ENCODE measurements at places on chromosomes 13 and 19.

DNA sequence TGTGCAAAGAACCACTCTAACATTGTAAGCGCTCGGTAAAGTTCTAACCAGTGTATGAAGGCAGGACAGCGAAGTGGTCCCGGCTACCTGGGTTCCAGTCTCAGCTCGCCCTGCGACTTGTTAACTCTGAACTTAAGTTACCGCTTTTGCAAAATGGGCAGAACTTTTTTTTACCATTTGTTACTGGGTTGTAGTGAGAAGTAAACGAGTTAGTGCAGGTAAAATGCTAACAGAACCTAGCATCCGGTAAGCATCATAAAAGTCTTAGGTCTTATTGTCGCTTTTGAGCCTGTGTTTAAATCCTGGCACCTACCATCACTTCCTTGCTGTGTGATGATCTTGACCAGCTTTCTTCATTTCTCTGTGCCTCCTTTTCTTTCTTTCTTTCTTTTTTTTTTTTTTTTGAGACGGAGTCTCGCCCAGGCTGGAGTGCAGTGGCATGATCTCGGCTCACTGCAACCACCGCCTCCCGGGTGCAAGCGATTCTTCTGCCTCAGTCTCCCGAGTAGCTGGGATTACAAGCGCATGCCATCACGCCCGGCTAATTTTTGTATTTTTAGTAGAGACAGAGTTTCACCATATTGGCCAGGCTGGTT, 734 bp upstream of the TRMT1 start:
- no peak for DNase-seq

DNA sequence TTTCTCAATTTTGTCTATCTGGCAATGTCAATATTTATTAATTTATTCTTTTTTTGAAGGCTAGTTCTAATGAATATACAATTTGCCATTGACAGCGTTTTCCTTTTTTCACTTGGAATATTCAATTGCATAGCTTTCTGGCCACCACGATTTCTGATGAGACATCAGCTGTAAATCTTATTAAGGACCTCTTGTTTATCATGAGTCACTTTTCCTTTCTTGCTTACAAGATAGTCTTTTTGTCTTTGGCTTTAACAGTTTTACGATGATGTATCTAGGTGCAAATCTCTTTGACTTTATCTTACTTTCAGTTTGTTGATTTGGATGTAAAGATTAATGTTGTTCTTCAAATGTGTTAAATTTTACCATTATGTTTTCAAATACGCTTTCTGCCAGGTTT, 991.6 kb upstream of the SLC10A2 start:
- DNase-seq, result no peak

- DNase-seq, result no peak
These were observed 12.2 kb upstream of the CCDC97 start for GRCh38 chr19:41297628-41298347.

DNA sequence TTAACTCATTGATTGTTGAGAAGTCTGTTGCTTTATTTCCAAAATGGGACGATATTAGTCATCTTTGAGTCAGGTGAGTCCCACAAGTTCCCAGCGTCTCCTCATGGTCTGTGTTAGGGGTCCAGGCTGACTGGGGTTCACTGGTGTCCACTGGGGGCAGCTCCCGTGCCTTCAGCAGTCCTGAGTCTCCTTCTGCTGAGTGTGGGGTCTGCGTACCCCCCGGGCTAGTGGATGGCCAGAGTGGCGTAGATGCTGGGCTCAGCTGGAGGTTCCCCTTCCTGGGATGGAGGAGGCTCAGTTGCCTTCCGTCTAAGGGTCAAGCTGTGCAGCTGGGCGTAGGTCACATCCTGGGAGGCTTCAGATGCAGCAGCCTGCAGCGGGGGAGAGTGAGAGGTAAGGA, 5.9 kb downstream of the LILRB3 start:
- DNase-seq, result no peak

DNA sequence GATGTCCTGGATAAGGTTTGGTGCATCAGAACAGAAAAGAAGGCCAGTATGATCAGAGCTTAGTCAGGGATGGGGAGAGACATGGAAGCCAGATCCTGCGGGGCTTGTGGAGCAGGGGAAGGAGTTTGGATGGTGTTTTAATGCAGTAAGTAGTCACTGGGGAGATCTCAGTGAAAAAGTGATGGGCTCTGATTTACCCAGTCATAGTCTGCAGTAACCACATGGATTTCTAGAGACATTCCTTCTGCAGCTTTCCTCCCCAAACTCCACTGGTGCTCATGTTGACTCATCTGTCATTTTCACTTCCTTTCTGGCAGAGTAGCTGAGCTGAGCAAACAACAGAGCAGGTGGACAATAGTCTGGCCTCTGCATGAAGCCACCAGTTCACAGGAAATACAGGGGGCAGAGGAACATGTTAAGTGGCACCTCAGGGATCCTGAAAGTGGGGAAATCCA, 144.1 kb downstream of the DPF1 start:
- no peak for DNase-seq

DNA sequence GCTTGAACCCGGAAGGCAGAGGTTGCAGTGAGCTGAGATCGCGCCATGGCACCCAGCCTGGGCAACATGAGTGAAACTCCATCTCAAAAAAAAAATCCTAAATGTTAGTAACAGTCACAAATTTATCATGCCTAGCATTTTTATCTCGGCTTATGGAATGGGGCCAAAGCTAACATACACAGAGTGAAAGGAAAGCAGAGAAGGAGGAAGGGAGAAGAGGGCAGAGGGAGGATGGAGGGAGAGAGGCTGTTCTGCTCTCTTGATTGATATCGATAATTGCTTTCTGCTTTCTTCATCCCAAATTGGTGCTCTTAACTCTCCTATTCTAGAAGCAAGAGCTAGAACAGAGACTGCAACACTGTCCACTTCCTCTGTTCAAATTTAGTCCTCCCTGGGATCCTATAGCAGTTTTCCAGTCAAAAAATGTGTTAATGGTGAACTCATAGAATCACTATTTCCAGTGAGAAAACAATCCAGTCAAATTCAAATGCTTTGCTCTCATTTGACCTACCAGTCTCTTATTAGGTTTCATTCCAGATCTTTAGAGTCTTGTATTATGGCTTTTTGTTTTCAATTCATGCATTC, 15.8 kb upstream of the TUBGCP3 start:
- no peak for DNase-seq

DNA sequence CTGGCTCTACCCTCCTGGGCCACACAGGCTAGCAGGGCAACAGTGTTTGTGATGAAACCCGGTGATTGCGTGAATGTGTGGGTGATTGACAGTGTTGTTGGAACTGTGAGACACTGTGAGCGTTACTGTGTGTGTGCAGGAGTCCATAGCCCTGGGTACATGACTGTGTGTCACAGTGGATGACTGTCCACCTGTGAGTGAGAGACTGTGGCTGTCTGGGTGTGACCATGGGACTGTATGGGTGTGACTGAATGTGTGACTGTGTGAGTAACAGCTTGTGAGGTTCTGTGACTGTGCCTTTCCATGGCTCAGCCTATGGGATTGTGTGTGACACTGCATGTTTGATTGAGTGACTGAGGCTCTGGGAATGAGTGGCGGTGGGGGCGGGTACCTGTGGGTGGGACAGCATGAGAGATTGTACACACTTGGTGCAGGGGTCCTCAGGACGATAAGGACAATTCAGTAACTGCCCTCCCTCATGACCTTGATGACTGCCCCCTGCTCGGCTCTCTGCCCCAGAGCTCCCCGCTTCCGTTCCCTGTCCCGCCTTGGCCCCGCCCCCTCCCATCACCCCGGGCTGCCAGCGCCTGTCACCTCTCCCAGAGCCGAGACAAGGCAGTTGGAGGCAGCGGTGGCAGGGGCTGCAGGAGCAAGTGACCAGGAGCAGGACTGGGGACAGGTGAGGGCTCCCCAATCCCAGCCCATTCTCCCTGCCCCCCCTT, at the start of gene GIPR:
Gene GIPR, plus strand, starts transcription at position 602 of the 722 bp plus-strand sequence. CDS start 1,300 bp downstream, outside the sequence.
- DNase-seq, result no peak

- no peak for DNase-seq
These were observed 19.4 kb downstream of the DYRK1B start for GRCh38 chr19:39814595-39814994.

- no peak for DNase-seq
These were observed 105.7 kb upstream of the KL start for GRCh38 chr13:32910530-32910929.

- no peak for DNase-seq
These were observed 62.1 kb downstream of the ARHGEF7 start for GRCh38 chr13:111177081-111177711.

DNA sequence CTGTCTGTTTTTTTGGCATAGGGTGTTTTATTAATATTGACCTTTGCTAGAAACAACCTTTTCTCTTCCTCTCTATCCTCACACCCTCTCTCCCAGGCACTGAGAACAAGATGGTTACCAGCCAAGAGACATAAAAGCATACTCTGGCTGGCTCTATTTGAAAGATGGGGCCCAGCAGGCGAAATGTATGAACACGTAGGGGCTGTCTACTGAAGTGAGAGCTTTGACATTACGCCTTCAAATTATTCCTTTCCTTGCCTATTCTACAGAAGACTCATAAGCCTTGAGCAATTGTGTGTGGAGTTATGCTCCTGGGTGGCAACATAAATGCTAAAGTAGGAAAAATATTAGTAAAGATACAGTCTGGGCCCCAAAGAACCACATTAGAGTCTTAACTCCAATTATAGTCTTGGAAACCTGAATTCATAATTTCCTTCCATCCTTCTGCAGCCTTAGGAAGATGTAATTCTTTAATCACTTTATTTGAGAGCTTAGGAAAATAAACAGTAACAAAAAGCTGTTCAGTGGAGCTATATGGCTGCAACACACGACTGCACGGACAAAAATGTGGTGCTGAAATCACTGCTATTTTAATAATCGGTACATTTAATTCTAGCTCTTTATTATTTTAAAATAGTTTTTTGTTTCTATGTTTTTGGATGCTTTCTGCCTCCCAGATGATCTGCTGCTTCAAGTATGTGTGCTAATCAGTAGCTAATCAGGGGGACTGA, 122.3 kb upstream of the RNF113B start:
- no peak for DNase-seq

DNA sequence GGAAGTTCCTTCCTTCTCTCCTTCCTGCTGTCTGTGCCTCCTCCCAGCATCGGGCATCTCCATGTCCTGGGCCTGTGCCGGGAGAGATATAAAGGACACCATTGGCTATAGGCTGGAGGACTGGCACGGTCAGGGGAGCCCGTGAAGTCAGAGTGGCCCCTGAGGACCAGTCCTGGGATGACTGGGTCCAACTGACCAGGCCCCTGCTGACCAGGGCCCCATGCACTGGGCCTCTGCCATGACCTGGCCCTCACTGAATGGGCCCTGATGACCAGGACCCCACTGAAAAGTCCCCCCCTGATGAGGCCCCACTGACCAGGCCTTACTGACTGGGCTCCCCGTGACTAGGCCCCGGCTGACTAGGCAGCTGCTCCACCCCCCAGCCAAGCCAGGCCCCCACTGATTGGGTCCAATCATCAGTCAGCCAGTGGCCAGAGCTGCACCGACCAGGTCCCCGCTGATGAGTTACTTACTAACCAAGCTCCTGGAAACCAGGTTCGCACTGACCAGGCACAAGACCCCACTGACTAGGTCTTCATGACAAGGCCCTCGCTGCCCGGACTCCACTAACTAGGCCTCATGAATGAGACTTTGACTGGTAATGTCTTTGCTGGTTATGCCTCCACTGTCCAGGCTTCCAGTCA, 20.0 kb upstream of the ZNF14 start:
- DNase-seq, result no peak

DNA sequence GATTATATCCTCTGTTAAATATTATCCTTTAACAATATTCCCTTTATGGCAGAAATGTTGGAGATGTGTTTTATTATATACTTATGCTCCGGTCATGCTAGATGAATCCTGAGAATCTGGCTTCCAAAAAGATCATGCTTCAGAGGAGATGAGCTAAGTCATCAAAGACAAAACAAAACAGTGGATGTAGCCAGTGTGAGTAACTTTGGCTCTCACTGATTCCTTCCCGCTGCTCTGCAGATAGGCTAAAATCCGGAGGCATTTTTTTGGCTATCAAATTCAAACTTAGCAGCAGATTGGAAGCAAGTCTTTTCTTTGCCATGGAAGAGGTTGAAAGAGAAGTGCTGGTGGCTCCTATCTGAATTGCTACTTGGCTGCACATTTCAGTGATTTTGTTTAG, 295.9 kb downstream of the GPC6 start:
- no peak for DNase-seq

GRCh38 chr13:106133025-106133424, 402.4 kb downstream of the EFNB2 start:
- DNase-seq, result no peak

DNA sequence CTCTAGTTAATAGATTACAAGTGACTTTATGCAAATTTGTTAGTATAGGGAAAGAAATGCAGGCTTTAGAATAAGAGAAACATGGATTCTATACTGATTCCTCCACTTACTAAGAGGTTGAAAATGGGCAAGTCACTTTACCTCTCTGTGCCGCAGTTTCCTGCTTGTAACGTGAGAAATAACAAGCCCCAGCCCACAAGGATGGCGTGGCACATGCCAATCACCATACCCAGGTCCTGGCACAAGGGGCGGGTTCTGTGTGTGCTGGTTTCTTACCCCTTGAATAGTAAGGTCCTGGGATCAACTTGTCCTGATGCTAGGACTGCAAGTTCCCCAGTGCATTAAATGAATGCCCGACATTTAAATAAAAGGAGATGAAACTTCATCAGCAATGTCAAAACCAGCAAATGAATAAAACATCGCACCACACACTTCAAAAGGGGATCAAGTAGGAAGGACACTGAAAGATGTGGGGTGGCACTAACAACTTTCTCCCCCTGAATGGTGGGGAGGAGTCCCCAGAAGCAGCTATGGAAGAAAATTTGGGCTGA, 7.9 kb upstream of the SIGLEC9 start:
- DNase-seq, result no peak

GRCh38 chr19:6232601-6233055, 47.1 kb downstream of the MLLT1 start:
- DNase-seq, result no peak

DNA sequence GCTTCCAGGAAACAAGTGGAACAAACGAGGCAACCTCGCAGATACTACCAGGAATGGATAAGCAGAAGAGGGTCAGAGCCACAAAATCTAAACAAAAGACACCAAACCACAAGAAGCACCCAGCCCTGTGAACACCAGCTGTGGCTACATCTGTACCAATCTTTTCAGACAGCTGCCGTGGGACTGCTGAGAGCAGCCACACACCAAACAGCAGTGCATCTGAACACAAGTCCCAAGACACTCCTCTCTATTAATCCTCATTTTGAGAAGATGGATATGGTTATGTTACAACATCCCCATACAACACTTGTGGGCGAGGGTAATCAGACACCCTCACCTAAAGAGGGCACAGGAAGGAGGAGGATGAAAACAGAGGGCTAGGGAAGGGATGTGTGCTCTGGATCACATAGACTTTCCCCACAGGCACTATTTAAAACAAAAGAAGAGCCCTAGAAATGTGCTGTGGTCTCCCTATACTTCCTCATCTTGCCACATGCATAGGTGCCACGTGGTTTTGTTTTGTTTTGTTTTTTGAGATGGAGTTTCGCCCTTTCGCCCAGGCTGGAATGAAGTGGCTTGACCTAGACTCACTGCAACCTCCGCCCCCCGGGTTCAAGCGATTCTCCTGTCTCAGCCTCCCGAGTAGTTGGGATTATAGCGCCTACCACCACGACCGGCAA, 41.6 kb upstream of the ZNF14 start:
- DNase-seq, result no peak

DNA sequence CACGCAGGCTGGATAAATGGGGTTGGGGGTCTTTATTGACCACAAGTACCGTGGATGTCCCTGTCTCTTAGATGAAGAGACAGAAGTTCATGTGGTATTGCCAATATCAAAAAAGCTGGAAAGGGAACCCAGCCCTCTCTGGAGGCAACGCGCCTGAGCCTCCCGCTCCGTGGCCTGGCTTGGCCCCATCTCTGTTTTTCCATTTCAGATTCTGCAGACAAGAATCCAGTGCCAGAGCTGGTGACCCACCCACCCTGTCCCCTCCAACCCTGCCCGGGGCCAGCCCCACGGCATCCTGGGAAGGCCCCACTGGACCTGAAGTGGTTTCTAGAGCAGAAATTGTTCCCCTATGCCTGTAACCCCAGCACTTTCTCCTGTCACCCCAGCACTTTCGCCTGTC, 57.7 kb downstream of the PTPRS start:
- no peak for DNase-seq
